ENCODE measurements at places on chromosomes 12 and 14.
A peak's percentile ranks its signal among the peaks of the same experiment; 100 is the strongest.

GRCh38 chr12:92860521-92860920, 68.6 kb downstream of the EEA1 start:
- no peak for DNase-seq

- DNase-seq = no peak
Measured at GRCh38 chr12:29681370-29681769, 102.4 kb downstream of the TMTC1 start.

GRCh38 chr14:81256289-81256960, 35.7 kb upstream of the GTF2A1 start:
- no peak for DNase-seq

- no peak for DNase-seq
Measured at GRCh38 chr14:52271538-52271937, 4.0 kb downstream of the PTGDR start.

GRCh38 chr14:69152181-69152901, 578 bp downstream of the DCAF5 start:
- peak; percentile 17 for DNase-seq

DNA sequence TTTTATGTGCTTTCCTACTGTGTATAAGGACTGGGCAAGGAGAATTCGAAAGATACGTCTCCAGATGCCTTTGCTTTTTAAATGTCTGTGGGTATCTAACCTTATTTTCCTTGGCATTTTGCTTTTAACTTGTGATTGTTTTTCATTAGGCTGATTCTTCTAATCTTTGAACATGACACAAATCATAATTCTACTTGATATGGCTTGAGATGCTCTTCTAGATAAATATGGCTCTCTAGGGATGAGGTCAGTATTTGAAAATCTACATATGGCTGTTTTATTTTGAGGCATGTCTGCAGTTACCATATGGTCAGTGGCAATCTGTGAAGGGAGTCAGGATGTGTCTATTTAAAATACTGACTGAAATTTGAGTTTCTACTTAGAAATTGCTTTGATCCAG, 139.2 kb downstream of the SLC2A13 start:
- DNase-seq = no peak

Measured in stimulated activated CD4-positive, alpha-beta T cell treated with anti-CD3 and anti-CD28 coated beads, Interleukin-1b, Interleukin-23, amount 100 ng/mL, for 1 hour (primary cell).